Cortex of kidney (tissue), 1 donor: ENCODE measurements at places on chromosomes 1 and 21.

- DNase-seq, result no peak
Measured at GRCh38 chr1:111825217-111825616, 69.5 kb downstream of the DDX20 start.

GRCh38 chr1:205043866-205044265 lies 854 bp downstream of the CNTN2 start:
- no peak for DNase-seq

- no peak for DNase-seq
Measured at GRCh38 chr1:198725090-198725489, 86.2 kb downstream of the PTPRC start.

DNA sequence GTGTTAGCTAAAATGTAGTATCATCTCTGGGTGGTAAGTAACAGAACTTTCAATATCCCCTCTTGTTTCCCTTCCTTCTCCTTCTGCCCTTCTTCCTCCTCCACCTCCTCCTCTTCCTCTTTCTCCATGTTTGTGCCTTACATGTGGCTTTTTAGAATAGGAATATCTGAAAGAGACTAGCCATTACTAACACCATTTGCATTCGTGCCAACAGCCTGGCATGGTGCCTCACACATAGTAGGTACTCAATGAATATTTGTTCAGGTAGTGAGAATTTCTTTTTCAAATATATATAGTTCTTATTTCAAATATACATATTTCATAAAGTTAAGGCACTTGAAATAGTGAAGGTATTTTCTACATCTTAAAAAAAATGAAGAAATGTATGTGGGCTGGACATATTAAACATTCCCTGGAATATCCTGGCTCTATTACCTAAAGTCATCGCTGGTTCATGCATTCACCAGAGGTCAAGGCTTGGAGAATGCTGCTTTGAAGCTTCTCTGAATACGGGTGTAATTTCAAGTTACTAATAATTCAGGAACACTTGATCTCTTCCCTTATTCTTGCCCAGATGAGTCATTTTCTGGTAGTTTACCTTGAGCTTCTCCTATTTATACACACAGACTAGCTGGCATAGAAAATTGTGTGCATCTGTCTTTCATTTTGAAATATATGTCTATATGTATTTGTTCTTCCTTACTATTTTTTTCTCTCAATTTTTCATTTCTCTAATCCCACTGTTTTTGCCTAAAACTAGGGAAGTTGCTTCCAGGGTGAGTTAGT lies 319.4 kb downstream of the TGFB2 start:
- no peak for DNase-seq

DNA sequence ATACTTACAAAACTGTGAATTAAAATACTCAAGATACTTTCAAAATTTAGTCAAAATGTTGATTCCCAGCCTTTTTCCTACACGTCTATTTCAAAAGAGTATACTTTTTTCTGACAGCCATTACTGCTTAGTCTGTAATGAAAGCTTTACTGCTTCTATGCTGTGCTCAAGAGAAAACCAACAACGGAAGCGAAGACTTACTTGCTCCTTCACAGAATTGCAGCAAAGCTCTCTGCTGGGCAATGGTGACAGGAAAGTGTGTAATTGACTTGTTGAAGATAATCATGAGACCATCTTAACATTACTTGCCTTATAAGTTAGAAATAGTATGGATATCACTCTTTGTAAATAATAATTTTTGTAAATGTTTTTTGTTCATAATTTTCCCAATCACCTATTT lies 1.7 kb upstream of the DYNLT5 start:
- no peak for DNase-seq

DNA sequence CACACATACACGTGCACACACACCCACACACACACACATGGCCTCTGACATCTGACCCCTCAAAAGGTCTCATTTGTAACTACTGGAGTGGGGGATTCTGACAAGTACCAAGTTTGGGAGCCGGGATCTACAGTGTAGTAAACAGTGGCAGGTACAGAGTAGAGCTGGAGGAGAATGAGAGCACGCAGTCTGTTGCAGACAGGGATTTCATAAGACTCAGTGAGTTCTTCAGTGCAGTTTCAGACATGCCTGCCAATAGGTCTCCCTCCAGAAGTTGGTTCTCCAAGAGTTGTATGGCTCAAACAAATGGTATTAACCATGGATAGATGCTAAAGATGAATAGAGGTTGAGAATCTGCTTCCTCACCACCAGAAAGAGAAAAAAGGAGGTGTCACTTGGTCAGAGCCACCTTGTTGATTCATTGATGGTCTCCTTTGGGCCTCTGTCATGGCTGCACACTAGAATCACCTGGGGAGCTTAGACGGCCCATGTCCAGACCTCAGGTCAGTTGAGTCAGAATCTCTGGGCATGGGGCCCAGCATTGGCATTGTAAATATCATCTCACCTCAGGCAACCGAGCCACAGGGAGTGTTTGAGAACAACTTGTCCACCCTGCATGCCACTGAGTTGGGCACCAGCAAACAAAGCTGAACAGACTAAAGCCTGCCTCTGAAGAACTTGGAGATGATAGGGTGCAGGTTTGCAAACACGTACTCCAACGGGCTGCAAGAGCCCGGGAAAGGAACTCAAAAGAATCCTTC lies 122.1 kb downstream of the EDEM3 start:
- no peak for DNase-seq
